ENCODE measurements at places on chromosomes 6 and 20.

DNA sequence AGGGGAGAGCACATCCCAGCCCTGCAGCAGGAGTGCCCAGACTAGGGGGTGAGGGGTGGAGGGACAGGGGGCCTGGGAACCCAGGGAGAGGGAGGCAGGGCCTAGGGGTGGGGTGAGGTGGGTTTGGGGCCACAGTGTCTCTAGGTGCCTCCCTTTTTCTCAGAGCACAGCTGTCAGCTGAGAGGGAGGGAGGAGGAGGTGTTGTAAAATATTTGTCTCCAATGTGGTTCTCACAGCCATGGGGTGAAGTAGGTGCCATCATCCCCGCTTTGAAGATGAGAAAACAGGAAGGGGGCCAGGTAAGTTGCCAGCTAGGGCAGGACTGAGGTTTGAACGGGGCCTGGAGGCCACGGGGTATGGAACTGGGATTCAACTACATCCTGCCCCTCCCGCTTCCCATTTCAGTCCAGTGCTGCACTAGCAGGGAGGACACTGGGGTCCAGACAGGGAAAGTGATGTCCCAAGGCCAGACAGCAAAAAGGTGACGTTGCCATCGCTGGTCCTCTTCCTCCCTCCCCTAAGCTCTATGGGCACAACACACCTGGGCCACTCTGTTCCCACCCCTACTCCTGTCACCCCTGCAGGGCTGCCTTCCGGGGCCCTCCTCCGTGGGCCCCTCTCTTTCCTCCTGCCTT is 20.3 kb downstream of the PACSIN1 start:
- no peak for DNase-seq

DNA sequence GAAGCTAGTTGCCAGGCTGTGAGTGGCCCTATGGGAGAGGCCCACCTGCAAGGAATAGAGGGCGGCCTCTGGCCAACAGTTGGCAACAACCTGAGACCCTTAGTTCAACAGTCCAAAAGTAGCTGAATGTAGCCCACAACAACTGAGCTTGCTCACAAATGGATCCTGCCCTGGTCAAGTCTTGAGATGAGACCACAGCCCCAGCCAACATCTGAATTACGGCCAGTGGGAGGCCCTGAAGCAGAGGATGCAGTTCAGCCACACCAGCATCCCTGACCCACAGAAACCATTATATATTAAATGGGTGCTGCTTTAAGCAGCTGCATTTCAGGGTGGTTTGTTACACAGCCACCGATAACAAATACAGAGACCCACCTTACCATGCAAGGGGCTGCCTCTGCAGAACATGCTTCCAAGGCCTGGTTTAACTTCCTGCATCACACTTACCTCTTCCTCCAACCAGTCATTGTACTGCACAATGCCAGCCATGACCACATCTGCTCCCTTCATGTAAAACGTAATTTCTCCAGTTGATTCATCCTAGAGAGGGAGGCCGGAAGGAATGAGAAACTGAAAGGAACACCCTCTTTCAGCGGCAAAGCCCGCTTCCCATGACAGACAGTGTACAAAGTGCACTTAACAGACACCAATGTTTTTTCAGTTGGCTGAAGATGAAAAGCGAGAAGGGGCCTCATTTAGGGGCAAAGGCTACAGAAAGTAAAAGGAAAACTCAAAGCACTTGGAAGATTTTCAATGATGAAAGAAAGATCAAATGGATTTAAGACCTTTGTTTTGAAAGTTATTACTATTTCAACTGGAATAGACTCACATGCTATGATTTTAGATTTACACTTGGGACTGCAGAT is 86.2 kb upstream of the NFATC2 start:
- DNase-seq, result peak; percentile 53

DNA sequence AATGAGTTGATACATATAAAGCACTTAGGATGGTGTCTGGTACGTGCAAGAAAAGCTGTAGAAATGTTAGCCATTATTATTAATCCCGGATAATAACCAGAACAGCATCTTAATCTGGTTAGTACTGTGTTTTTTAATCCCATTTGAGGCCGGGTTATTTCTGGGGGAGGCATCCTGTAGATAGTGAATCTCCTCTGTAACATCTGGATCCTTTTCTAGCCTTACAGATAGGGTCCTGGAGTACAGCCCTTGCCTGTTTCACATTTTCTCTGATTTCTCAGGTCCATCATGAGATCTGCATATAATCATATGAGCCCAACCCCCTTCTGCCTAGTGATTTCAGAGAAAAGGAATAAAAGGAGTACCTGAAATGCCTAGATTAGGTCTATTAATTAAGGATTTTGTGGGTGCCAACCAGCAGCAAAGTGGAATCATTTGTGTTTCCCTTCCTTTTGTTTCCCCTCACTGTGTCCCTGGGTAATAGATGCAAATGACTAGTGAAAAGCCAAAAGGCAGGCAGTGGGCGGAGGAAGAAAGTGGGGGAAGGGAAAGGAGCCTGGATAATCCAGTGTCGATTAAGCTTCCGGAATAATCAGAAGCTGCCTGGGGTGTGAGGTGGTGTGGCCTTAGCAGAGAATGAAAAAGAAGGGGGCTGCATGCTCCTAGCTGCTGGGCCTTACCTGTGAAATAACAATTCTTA is 88.9 kb downstream of the SOBP start:
- no peak for DNase-seq

- DNase-seq, result peak; percentile 71
These were observed 10.2 kb downstream of the RPRD1B start for GRCh38 chr20:38043512-38044300.

GRCh38 chr6:150537893-150538292 is 61.8 kb upstream of the PLEKHG1 start:
- DNase-seq, result no peak

GRCh38 chr6:80010288-80010687 is 5.8 kb downstream of the TTK start:
- no peak for DNase-seq

DNA sequence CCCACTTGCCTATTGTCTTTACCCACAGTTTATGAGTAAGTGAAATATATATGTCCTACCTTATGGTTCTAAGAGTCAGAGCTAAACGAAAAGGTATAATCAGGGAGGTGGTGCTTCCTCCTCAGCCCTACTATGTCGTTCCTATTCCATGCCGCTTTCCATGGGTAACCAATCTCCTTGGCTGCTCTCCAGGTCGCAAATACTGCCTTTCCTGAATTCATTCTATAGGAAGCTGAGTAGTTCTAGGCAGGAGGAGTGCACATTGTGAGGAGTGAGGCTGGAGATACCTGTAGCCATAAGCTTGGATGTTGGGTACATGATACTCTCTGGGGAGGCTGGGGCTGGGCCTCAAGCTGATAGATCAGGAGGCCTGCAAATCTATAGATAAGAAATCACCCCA is 5.8 kb downstream of the IL20RA start:
- DNase-seq, result no peak

GRCh38 chr6:166351715-166352285 is 9.5 kb upstream of the SFT2D1 start:
- DNase-seq, result no peak

DNA sequence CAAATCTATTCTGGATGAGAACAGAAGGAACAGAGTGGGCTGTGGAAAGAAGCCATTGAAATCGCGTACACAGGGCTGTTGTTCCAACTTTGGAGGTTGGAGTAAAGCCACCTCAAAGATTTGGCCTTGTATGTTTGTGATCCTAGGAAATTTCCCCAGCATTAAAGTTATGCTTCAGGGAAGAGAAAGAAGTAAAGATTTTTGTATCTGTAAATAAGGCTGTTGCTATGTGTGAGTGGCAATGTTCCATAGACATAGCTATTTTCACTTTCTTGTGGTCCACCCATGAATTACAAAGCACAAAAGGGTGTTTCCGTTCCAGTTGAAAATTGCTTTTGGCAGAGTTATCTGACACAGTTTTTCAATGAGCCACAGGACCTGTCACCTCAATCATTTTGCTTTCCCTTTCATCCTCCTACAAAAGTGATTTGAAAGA is 321.3 kb downstream of the TFAP2B start:
- DNase-seq, result no peak

- DNase-seq, result no peak
These were observed 96.0 kb downstream of the INSM1 start for GRCh38 chr20:20463933-20464374.

- no peak for DNase-seq
These were observed 62.8 kb downstream of the STK35 start for GRCh38 chr20:2164421-2164820.

DNA sequence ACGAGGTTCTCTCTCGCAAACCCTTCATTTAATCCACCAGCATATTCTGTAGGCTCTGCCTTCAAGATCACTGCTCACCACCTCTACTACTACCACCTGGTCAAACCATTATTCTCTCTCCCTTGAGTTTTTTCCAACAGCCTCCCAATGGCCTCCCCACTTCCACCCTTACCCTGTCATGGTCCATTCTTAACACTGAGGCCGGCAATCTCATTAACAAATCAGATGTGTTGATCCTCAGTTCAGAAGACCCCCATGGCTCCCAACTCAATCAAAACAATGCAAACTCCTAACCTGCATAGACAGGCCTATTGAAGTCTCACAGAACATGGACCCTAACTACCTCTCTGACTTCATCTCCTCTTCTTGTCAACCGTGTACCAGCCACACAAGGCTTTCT is 2.2 kb downstream of the AURKA start:
- no peak for DNase-seq

DNA sequence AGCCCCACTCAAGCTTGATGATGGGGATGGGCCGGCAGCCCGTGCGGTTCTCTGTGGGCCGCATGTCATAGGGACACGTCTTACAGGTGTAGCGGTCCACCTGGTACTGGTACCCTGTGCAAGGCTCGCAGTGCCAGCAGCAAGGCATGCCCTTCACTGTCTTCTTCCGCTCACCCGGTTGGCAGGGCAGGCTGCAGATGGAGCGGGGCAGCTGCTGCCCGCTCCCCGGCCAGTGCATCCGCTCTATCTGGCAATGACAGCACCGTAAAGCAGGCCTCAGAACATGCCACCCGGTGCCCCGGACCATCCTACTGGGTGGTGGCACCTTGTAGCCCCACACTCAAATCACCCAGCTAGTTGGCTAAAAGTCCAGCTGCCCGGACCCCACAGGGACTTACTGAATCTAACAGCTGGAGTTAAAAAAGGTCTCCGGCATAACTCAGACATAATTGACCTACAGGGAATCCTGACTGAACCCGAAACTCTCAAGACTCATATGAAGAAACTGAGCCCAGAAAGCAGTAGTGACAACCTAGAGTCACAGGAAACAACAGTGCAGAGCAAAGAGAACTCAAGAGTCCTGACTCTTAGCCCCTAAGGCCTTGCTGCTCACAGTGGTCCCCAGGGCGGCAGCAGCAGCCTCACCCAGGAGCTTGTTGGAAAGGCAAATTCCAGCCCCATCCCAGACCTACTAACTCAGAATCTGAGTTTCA is 109.4 kb downstream of the GRM4 start:
- no peak for DNase-seq

DNA sequence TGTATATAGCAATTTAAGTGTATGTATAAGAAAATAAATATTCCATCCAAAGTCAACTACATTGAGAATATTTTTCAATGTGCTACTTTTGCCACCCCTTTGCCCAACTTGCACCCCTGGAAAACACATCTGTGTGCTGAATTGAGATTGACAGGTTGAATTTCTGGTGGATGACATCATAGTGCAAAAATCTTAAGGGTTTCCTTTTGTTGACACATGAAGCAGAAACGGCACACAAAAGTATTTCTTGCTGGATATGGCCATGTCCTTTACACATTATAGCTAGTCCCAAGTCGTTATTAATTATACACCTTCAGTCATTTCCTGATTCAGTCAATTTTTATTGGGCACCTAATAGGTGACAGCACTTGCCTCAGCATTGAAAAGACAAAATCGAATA is 188.7 kb upstream of the FBXL4 start:
- no peak for DNase-seq

GRCh38 chr6:55108134-55109130 is 65.9 kb upstream of the HCRTR2 start:
- no peak for DNase-seq

GRCh38 chr20:35093267-35093884 is 769 bp upstream of the TRPC4AP start:
- DNase-seq, result peak; percentile 71
